ENCODE measurements at places on chromosomes 7 and 10.

DNA sequence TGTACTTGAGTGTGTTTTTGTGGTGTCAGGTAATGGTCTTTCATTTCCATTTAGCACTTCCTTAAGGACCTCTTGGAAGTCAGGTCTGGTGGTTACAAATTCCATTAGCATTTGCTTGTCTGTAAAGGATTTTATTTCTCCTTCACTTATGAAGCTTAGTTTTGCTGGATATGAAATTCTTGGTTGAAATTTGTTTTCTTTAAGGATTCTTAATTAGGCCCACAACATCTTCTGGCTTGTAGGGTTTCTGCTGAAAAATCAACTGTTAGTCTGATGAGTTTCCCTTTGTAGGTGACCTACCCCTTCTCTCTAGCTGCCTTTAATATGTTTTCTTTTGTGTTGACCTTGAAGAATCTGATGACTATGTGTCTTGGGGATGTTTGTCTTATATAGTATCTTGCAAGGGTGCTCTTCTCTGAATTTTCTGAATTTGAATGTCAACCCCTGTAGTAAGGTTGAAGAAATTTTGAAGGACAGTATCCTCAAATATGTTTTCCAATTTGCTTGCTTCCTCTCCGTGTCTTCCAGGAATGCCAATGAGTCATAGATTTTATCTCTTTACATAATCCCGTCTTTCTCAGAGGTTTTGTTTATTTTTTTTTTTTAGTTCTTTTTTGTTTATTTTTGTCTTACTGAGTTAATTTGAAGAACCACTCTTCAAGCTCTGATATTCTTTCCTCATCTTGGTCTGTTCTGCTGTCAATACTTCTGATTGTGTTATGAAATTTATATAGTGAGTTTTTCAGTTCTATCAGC, 70.2 kb downstream of the SLC39A12 start:
- DNase-seq: no peak

DNA sequence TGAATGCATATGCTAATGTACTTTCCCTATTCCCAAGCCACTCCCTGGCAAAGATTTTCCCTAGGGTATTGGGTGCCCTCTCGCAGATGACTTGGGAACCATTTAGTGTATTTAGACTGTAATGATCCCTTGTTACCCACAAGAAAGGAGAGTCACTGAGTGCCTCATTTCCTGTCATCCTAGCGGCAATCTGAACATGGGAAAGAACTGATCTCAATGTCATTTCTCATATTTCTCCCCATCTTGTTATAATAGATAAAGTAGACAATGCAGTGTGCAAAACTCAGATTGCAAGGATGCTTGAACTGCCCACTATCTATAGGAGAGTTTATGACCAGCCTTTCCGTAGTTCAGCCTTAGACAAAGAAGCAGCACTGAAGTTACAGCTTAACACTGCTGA, 123.3 kb downstream of the MICU1 start:
- DNase-seq: no peak

DNA sequence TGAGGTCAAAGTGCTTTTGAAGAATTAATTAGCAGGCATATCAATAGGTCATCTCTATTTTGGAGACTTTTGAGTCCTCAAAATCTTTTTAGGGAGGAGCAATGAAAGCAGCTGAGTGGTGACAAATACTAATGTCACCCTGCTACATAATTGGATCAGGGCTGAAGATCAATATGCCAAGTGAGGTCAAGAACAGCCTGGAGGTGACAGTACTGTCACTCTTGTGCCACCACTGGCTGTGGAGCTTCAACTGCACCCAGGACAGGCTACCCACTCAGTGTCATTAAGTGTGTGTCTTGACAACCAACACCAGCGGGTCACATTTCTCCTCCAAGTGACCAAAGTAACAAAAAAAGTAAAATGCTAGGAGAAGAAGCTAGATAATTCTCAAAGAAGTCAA, 167.8 kb downstream of the DOCK4 start:
- DNase-seq: no peak

DNA sequence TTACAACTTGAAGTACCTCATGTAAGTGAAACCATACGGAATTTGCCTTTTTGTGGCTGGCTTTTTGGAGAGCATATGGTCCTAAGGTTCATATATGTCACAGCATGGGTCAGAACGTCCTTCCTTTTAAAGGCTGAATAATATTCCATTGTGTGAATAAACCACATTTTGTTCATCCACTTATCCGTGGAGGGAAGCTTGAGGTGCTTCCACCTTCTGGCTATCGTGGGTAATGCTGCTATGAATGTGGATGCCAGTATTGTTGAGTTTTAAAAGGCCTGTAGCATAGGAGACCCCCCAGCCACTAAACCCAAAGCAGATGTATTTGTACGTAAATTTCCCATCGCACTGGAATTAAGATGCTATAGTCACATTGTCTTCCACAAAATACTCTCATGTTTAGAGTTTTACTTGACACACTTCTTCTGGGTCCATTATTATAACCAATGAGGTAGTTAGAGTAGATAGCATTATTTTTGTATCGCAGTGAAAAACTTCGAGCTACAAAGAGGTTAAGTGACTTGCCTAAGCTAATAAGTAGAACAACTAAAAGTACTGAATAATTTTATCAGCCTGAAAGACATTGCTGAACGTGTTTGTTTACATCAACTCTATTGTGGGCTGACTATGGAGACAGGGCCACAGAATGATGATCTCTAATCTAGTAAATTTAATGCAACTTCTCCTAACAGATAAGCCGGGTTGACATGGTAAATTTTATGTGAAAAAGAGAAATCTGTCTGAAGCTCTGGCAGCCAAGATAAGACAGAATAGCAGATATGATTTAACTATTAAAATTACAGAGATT, 183.0 kb upstream of the CTBP2 start:
- no peak for DNase-seq

GRCh38 chr7:5591278-5591874, 167.7 kb upstream of the TNRC18 start:
- DNase-seq: peak; percentile 86

GRCh38 chr10:20247891-20248708, 431.9 kb downstream of the PLXDC2 start:
- DNase-seq: no peak

DNA sequence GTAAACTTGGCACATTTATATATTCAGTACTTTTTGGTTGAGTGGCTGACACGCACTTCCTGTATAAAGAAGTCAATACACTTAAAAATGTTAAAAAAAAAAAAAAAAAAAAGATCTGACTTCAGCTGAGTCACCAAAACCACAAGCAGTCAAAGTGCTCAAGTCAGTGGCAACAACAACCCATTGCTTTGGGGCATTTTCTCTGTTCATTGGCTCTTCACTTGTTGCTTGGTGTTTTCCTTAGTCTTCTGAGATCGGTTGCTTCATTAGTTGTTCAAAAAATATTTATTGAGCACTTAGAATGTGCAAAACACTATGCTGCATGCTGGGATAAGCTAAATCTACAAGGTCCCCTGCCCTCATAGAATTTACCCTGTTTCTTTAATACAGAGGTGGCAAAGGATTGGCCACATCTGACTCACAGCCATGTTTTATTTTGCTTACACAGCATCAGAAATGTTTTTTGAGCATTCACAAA, 63.7 kb downstream of the ZNRF2 start:
- peak; percentile 45 for DNase-seq

DNA sequence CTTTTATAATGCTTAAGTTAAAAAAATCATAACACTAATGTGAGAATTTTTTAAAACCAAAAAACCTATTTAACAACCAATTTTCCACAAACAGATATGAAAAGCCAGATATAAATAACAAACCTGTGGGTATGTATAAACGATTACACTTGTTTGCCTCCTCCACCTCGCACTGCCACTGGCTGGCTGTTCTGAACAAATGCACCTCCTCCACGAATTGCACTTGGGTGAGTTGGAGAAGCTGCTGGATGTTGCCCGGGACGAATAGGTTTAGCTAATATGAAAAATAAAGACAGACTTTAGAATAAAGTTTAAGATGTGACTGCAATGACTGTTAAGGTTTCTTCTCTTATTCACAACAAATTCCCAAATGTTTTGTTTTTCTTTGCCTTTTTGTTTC, 40.8 kb downstream of the KIF5B start:
- no peak for DNase-seq

- no peak for DNase-seq
Observed at GRCh38 chr7:88429382-88429781, 122.7 kb upstream of the STEAP4 start.

DNA sequence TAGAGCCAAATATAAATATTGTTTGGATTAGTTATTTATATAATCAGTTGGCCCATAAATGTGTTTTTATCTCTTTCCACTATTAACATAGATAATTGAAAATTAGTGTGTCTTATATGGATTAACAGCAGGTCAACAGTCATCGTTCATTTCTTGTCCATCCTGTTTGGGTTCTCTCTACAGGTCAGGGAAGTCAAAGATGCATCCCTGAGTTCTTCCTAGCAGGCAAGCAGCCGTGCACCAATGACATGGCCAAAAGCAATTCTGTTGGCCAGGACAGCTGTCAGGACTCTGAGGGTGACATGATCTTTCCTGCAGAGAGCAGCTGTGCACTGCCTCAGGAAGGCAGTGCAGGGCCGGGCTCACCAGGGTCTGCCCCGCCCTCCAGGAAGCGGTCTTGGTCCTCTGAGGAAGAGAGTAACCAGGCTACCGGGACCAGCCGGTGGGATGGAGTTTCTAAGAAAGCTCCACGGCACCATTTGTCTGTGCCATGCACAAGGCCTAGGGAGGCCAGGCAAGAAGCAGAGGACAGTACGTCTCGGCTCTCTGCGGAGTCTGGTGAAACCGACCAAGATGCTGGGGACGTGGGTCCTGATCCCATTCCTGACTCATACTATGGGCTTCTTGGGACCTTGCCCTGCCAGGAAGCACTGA, 15.9 kb downstream of the FBH1 start:
- no peak for DNase-seq

GRCh38 chr10:16182144-16182543, 254.7 kb upstream of the PTER start:
- DNase-seq: no peak

DNA sequence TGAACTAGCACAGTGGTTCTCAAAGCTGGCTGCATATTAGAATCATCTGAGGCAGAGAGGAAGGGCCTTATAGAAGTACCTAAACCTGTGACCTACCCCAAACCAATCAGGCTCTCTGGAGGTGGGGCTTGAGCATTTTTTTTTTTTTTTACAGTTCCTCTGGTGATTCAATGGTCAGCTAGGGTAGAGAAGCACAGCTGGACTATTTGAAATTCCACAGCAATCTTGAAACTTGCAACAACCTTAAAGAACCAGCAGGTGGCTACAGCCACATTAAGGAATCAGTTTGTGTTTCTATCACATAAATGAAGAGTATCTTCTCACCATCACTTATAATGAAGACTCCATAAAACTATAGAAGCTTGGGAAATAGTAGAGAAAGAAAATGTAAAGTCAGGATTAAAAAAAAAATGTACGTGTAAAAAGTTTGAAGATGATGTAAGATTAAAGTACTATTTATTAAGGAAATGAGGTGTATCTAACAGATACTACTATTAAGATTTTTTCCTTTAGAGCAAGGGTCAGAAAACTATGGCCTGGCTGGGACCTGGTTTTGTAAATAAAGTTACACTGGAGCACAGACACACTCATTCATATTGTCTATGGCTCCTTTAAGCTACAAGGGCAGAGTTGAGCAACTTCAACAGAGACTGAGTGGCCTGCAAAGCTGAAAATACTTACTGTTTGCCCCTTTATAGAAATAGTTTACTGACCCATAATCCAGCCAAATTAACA, 3.8 kb downstream of the RTKN2 start:
- DNase-seq: peak; percentile 34

- no peak for DNase-seq
Observed at GRCh38 chr7:77321300-77321699, 94.8 kb downstream of the GSAP start.

GRCh38 chr10:128048819-128049210, 77.4 kb downstream of the MKI67 start:
- DNase-seq: no peak

DNA sequence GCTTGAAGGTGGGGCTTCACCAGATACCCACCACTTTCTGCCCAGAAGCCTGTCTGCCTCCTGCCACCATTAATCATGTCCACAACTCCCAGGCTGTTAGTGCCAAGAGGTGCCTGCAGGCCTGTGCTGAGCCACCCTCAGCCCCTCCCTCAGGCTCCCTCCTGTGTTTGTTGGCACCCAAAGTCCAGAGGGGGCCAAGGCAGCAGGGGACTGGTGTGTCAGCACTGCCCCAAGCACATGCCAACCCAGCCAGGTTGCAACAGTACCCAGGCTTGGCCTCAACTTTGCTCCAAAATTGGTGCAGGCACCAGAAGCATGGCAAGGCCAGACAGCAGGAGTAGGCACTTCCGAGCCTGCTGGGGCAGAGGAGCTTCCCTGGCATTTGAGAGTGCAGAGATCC, 111.3 kb downstream of the HPSE2 start:
- DNase-seq: no peak

- DNase-seq: no peak
Observed at GRCh38 chr10:131898713-131899112, 2.1 kb upstream of the PPP2R2D start.

DNA sequence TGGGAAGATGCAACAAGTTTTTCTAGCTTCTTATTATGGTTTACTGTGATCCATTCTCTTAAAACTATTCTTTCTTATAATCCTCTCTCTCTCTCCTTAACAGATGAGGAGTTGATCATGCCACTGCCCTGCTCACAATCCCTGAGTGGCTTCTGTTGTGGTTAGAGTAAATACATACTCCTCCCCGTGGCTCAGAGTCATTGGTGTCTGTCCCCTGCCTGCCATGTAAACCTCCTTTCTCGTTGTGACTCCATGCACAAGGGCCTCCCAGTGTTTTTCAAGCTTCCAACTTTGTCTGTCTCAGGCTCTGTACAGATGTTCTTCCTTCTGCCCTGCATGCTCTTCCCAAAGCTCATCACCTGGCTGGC, 20.4 kb downstream of the CCNY start:
- no peak for DNase-seq

DNA sequence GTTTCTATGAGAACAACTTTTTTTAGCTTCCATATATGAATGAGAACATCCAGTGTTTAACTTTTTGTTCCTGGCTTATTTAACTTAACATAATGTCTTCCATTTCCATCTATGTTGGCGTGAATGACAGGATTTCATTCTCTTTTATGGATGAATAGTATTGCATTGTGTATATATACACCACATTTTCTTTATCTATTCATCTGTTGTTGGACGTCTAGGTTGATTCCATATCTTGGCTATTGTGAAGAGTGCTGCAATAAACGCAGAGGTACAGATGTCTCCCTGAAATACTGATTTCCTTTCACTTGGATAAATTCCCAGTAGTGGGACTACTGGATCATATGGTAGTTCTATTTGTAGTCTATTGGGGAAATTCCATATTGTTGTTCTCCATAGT, 44.3 kb upstream of the MAGI2 start:
- DNase-seq: no peak

Data from T1000 (cell line).